Activated CD8-positive, alpha-beta T cell treated with anti-CD3 and anti-CD28 coated beads for 36 hours (primary cell): ENCODE measurements at places on chromosomes 5 and 9.
A peak's percentile ranks its signal among the peaks of the same experiment; 100 is the strongest.

DNA sequence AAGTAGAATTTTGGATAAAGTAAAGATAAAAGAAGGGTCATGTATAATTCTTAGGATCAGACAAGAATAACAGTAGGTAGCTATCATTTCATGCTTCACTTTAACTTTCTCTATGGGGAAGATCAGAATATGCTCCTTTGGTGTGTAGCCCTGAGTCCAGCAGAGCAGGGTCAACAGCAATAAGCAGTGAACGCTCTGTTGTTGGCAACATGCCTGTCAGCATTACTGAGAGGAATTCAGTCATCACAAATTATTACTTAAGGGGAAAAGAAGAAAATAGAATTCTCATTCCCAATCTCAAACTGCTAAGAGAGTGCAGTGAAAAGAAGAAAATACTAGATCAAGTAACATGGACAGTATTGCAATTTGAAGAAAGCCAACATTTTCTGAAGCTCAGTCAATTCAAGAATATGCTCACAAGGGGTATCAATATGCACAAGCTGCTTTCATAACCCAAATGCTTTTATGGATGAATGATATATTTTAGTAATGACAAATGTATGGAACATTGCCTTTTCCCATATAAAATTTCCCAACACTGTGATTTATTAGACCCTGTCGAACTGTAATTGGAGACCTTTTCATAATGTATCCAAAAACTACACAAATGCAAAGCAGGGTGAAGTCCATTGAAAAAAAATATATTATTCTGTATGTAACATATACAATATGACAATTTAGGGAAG lies 1359.4 kb downstream of the EFNA5 start:
- DNase-seq = no peak

DNA sequence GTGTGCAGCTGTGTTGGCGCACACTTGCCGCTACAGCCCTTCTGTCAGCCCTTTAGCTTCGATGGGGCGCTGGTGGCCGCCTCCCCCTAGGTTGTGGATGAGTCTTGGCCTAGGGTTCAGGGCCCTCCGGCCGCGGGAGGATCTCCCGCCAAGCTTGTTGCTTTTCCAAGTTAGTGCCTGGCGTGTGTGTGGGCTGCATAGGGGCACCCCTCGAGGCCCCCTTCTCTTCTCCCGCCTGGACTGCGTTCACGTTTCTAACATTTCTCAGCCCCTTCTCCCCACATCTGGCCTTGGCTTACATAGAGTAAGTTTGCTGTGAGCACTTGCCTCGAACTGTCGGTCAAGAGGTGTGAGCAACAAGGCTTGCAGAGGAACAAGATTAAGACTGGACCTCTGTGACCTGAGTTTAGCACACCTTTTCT lies 413 bp upstream of the OXCT1 start:
- no peak for DNase-seq

DNA sequence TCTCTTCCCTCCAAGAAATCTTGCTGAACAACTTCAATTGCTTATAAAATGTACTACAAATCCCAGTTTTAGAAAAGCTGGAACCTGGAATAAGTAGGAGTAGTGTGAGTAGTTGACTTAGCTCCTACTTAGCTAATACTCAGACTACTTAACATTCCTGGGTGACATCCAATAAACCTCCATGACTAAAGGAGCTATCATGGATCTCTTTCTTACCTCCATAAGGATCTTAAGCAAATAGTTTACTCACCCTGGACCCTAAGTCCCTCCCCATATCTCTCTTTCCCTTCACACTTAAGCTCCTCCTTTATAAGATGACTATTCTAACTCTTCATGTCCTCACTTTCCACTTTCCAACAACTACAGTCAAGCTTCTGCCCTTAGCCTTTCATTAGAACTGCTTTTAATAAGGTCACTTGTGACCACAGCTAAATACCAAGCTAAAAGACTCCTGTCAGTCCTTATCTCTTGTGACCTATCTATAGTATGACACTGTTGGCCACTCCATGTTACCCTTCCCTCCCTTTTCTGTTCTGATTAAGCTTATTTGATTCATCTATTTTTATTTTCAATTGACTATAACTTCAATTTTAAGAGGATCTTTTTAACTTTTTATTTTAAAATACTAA lies 194.9 kb downstream of the RFX3 start:
- DNase-seq = no peak

- no peak for DNase-seq
Observed at GRCh38 chr9:127184641-127185040, 62.2 kb upstream of the ANGPTL2 start.

DNA sequence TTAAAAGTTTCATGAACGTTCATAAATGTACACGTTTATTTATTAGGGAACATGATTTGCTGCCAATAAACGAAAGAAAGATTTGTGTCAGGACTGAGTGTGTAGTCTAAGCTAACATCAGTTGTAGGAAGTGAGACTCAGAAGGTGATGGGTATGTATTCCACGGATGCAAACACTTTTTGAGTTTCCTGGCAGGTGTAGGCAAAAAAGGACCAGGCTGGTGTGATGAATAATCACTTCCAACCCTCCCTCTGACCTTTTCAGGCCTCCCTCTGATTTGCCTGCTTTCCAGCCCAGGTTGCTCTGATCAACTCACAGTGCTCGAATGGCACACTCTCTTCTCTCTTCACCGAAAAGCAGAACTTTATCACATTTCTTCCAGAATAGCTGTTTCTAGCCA lies 51.8 kb downstream of the BASP1 start:
- no peak for DNase-seq

DNA sequence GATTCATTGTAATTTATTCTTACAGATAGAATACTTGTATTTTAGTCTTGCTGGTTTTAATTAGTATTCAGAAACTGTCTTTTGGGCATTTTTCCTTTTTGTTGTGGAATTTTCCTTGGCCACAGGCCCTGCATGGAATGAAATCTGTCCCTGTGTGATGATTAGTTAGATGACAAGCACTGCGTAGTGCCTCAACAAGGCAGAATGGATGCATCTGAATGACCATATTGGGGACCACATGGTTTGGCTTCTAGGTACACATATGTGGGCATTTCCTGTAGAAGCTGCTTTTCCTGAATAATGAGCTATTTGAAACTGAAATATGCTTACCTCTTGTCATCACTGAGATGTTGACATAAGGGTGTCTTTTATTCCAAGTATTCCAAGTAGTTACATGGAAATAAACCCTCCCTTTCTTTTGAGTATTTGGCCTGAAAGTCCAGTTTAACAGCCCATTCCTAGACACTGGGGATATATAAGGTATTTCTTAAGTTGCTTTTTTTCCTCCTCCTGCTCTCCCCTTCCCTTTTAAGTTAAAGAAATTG lies 147.3 kb downstream of the YTHDC2 start:
- no peak for DNase-seq

- peak; percentile 49 for DNase-seq
Observed at GRCh38 chr9:111661802-111662521, 557 bp downstream of the GNG10 start.

GRCh38 chr9:2055203-2055658 lies 40.1 kb downstream of the SMARCA2 start:
- DNase-seq = no peak

DNA sequence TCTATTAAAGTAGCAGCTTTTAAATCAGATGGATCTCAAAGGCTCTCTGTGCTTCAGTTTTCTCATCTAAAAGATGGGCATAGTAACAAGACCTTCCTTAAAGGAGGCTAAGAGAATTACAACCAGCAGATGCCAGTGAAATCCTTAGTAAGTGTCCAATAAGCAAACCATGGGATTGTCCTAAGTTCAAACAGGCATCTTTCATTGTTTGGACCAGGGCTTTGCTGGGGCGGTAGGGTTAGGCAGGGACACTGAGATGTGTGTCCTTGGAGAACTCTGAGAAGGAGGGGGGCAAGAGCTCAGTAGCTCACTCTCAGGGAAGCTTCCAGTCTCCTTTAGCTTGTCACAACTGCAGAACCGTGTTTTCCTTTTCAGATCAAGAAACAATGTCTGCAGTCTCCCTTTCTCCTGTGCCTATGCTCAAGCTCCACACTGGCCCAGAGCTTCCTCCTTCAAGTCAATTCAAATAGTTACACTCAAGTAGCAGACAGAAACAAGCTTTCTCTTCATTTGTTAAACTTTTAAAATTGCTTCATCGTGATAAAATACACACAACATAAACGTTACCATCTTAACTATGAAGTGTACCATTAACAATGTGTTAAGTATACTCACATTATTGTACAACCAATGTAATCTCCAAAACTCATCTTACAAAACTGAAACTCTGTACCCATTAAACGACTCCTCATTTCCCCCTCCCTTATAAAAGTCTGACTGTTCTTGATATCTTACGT lies 216.2 kb downstream of the PIK3R1 start:
- no peak for DNase-seq

DNA sequence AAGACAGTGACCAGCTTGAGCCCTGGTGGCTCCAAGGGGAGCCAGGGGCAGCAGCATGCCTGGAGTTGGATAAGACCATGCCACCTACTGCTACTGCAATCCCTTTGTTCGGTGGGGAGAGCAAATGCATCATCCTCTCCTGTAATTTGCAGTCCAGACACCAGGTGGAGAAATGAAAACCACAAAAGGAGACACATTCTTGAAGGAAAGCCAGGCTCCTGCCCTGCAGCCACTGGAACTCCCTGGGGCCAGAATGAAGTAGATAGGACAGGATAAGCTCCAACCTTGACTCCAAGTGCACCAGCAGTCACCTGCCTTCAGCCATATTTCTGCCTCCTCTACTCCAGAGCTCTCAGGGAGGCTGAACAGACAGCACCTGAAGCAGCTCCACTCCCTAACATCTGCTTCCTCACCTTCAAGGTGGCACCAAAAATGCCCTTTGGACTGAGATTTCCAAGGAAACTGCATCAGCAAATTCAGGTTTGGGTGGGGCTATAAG lies 65.1 kb upstream of the IQGAP2 start:
- DNase-seq = peak; percentile 46

- no peak for DNase-seq
Observed at GRCh38 chr5:125829349-125829748, 593.9 kb upstream of the GRAMD2B start.

DNA sequence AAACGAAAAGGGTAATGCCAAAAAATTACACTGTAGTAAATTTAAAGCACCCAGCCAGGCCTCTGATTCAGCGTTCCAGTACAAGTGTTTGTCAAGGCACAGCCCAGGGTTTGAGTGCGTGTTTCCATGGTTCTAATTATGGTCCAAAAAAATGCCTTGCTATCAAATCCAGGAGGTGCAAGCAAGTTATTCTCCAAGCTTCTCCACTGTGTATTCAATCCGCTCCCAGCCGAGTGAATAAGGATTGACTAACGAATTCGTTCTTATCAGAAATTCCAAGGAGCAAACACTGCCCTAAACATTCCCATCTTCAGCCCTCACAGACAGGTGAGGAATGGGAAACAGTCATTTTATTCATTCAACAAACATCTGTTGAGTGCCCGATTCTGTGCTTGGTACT lies 103.3 kb upstream of the WWC1 start:
- no peak for DNase-seq

- DNase-seq = no peak
Observed at GRCh38 chr5:43078956-43079355, 38.8 kb upstream of the ANXA2R start.
